Myocyte (in vitro differentiated cells): ENCODE measurements at places on chromosomes 2 and 18. TPM values are rescaled to one million over a fixed set of nuclear protein-coding genes. Genes with fewer than 3 reads are reported as not detected.
A peak's percentile ranks its signal among the peaks of the same experiment; 100 is the strongest.

SCN7A gene
- total RNA-seq: 0.16 and 0.21 TPM in 2 replicates

LAMA1 gene
- total RNA-seq: 0.56 and 0.62 TPM in 2 replicates

UBE2E3 gene
- total RNA-seq: 215 and 235 TPM in 2 replicates

FLACC1 gene
- 1.8 and 2.4 TPM in 2 replicates for total RNA-seq

HOXD12 gene
- not detected in 2 replicates for total RNA-seq

MYOM1 gene
- 39.9 and 120 TPM in 2 replicates for total RNA-seq

RNU2-63P gene
- total RNA-seq: not detected in 2 replicates

SCYGR4 gene
- not detected in 2 replicates for total RNA-seq

ZNF521 gene
- 27.2 and 40.5 TPM in 2 replicates for total RNA-seq

PASK gene
- total RNA-seq: 0.45 and 1.9 TPM in 2 replicates

VWC2L gene
- not detected in 2 replicates for total RNA-seq

- no peak for DNase-seq
Observed at GRCh38 chr2:18659915-18660314, 70.5 kb upstream of the NT5C1B start.

DNA sequence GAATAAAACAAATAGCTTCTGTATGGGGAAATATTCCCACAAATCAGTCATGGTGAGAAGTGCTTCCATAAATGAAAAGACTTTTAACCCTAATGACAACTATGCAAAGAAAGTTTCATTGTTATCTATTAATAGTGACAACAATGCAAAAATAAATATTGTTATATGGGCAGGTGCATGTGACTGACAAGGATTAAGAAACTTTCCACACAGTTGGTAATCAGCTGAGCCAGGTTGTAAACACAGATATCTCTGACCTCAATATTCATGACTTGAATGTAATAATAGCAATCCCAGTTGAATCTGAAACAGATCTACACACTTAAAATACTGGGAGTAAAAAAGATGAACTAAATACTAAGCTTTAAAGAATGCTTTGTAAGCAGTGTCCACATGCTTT, 517.0 kb upstream of the SOX11 start:
- DNase-seq: no peak

- DNase-seq: no peak
Observed at GRCh38 chr2:197254776-197255530, 55.6 kb downstream of the ANKRD44 start.

DNA sequence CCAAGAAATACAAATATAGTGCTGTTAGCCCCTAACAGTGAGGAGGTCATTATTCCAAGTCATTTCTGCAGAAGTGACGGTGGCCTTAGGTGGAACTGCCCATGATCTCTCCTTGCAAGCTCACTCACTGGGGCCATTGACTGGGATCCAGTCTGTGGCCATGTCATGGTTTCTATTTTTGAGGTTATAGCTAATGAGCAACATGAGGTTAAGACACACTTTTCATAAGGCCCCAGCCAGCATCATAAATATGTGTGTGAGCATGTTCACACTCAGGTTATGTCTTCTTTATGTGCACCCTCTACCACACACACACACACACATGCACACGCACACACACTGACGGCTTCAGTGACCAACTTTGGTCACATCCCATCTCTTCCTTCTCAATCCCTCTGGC, 484 bp downstream of the AFF3 start:
- no peak for DNase-seq

- no peak for DNase-seq
Observed at GRCh38 chr18:56910237-56910636, 236.7 kb upstream of the BOD1L2 start.

- no peak for DNase-seq
Observed at GRCh38 chr2:177520324-177520723, 127.8 kb downstream of the AGPS start.

- DNase-seq: no peak
Observed at GRCh38 chr2:23250371-23250770, 134.6 kb upstream of the KLHL29 start.

DNA sequence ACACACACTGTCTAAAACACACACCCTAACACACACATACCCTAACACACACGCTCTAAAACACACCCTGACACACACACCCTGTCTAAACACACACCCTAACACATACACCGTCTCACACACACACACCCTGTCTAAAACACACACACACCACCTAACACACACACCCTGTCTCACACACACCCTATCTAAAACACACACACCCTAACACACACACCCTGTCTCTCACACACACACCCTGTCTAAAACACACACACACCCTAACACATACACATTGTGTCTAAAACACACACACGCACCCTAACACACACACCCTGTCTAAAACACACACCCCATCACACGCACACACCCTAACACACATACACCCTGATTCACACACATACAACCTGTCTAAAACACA, 54.1 kb downstream of the HDAC4 start:
- no peak for DNase-seq

- no peak for DNase-seq
Observed at GRCh38 chr2:1491751-1492150, 78.5 kb downstream of the TPO start.

DNA sequence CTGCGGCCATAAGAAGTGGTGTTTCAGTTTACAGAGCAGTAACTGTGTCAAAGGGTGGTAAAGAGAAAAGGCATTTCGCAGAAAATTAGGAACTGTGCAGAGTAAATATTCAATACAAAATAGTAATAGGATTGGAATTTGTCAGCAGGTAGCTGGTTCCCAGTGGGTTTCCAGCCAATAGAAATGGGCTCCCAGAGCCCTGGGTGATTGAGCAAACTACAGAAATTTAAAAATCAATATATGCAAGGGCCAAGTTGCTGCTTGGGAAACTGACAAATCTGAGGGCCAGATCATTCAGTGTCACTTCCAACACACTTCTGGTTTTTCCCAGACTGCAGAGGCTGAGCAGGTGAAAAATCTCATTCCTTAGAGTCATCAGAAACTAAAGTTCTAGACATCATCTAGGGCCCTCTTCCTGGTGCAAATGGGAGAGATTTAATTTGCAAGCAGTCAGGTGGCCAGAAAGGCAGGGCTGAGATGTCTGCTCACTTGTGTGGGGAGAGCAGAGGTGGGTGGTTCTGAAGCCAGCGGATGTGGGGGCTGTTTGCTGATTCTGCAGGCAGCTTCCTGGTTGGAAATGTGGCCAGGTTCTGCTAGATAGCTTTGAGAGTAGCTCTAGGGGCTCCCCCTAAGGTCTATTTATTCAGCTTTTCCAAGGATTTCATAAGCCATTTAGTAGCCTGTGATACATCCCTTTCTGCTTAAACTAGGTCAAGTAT, 182.4 kb downstream of the NCK2 start:
- no peak for DNase-seq

DNA sequence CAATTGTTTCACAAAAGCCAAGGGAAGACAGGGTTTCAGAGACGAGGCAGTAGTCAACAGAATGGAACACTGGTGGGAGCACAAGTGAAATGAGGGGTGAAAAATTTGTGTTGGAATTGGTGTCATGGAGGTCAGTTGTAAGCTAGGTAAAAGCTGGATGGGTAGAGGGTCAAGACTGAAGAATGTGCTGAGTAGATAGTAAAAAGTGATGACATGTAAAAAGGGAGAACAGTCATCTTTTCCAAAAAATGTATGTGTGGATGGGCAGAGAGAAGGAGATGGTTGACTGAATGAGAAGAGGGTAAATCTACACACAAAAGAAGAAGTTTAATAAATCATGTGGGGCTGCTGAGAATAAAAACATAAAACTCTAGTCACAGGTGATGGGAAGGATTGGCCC, 92.7 kb upstream of the COL3A1 start:
- no peak for DNase-seq

- peak; percentile 78 for DNase-seq
Observed at GRCh38 chr18:12015416-12016062, 34.2 kb downstream of the IMPA2 start.

GRCh38 chr18:21194871-21195771, 46.9 kb upstream of the GREB1L start:
- peak; percentile 47 for DNase-seq

DNA sequence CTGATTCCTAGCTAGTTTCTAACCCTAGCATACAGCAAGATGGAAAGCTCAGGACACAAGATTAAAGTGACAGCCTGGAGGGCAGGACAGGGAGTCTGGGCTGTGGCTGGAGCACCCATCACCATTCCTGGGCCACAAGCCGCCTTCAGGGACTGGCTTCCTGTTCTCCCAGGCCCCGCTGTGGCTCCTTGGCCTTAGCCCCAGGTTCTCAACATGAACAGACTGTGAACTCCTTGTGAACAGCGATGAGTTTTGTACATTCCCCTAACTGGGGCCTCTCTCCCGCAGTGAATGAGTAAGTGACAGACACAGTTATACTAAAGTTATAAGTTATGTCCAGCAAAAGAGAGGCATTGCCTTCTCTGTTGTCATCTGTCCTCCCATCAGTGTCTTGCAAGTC, 35.9 kb upstream of the SLC14A1 start:
- no peak for DNase-seq

DNA sequence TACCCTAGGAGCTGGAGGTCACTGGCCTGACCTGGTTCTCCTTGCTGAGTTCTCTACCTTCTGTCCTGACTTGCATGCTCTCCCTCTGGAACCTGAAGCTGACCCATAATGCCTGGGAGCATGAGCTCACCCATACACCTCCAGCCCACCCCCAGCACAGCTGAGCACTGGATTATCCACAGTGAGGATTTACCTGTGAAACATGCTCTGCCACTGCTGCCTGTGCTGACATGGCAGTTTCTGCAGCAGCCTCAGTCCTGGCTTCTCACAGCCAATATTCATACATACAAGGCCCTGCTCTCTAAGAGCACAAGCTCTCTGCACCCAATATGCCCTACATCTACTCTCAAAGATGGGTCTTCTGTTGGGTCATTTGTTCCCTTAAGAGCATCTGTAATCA, 5.0 kb downstream of the CXCR2 start:
- DNase-seq: no peak

GRCh38 chr2:222169346-222169745, 129.5 kb downstream of the PAX3 start:
- DNase-seq: peak; percentile 3
